Activated CD4-positive, alpha-beta T cell treated with anti-CD3 and anti-CD28 coated beads for 36 hours (primary cell): ENCODE measurements at places on chromosomes 7 and 10. TPM values are rescaled to one million over a fixed set of nuclear protein-coding genes. Genes with fewer than 3 reads are reported as not detected.
A peak's percentile ranks its signal among the peaks of the same experiment; 100 is the strongest.

DNA sequence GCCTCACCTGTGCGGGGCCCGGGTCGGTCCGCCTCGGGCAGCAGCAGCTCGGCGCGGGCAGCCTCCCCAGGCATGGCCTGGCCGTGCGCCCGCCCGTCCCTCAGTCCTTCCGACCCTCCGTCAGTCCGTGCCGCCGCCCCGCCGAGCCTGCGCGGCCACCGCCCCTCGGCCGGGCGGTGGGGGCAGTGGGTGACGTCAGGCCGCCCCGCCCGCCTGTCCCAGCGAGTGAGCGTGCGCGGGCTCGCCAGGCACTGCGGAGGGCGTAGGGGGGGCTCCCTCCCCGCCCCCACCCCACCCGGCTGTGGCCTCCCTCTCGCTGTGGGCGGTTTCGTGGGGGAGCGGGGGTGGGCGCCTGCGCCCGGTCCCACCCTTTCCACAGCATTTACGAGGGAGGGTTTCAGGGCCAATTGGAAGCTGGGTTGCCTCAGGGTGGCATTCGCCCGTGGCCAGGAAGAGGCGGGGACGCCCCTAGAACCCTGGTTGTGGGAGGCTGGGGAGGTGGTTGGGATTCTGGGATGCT, at the start of gene NACAD:
Gene NACAD, minus strand, starts transcription at position 149 of the 520 bp plus-strand sequence. Its CDS starts 75 bp downstream, at position 74.
- no peak for DNase-seq

The MYO1G gene
- total RNA-seq: 369 TPM

The ACTL6B gene
- not detected for total RNA-seq

GRCh38 chr10:91555455-91555854, 77.4 kb downstream of the PPP1R3C start:
- no peak for DNase-seq

The COL13A1 gene
- total RNA-seq: not detected

GRCh38 chr10:25226775-25227682, 52.2 kb downstream of the GPR158 start:
- DNase-seq: peak; percentile 48

- DNase-seq: no peak
Observed at GRCh38 chr10:63763744-63764143, 242.5 kb downstream of the REEP3 start.

The TAS2R5 gene
- total RNA-seq: 1.4 TPM

- DNase-seq: no peak
Observed at GRCh38 chr10:69657430-69657829, 27.4 kb downstream of the FAM241B start.

GRCh38 chr7:48084727-48085432, 4.2 kb upstream of the UPP1 start:
- peak; percentile 88 for DNase-seq

DNA sequence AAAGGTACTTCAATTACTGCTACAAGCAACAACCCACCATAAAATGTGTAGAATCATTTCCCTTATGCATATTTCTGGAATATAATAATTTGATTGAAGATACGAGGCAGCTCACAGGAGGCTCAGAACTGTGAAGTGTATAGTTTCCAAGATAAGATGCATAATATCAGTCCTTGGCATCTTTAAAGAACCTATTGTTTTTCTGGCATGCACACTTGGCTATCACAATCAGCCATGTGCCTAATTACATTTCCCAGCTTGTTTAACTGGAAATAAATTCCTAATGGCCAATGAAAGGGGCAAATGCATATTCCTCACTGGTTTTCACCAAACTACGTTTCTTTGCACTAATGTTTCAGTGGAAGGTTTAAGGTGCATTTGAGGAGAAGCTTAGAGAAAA, 83.4 kb upstream of the LRRC18 start:
- no peak for DNase-seq

DNA sequence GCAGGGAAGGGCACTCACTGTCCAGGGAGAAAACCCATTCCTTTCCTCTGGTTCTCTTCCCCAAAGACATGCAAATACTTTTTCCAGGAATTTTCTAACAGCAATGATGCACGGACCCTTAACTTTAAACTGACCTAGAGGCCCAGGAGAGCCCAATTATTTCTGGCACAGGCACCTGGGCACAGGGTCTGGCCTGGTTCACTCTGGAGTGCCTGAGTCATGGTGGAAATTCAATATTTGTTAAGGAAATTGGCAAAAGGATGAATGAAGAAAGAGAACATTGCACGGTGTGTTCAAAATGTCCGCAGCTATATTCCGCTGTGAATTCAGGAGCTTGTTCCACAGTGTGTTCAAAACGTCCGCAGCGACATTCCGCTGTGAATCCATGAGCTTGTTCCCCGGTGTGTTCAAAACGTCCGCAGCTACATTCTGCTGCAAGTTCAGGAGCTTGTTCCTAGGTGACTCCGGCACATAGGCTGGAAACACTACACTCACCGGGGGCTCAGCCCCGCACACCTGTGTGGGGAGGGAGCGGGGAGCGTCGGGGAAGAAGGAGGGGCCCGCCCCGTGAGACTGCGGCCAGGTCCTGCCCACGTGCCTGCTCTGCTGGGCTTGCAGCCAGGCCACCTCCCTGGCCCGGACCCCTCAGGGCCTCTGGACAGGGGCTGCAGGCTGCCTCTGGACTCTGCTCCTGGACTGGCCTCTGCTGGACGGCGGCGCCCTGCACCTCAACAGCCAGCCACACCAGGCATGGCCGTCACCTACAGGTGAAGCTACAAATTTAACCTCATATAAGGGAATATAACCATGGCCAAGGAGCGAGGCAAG, 72.0 kb upstream of the FAM20C start:
- no peak for DNase-seq

- DNase-seq: no peak
Observed at GRCh38 chr7:33853361-33854062, 51.8 kb upstream of the BMPER start.

DNA sequence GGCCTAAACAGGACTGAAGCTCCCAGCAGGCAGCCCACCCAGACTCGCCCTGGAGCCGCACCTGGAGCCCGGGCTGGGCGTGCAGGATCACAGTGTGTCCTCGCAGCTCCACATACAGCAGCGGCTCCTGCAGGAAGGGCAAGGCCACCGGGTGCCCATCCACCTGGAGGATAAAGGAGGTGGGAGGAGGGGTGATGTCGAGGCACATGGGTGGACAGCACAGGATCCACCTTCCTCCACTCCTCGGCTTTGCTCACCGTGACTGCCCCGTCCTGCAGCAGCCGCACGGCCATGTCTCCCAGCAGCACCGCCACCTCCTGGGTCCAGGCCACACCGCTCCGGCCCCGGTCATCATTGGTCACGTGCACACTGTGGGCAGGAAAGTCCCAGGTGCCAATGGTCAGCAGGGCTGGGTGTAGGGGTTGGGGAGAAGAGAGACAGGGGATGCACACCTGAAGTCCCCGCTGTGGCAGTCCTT, 16.8 kb downstream of the ATP6V1F start:
- no peak for DNase-seq

DNA sequence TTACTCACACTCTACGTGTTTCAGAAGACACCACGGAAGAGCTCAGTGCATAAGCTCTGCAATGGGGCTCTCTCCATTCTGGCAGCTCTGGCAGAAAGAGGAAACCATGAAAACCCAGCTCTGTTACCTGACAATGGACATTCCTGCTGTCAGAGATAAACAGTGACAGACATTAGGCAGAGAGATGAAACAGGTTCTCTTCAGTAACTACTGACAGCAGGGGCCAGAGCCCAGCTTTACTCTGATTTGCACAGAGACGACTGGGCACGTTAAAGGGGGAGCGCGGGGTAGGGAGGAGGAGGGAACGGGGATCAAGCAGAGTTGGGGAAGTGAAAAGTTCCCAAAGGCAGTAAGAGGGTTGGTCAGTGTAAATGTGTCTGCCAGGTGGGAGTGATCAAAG, 206.1 kb downstream of the RAMP3 start:
- no peak for DNase-seq

DNA sequence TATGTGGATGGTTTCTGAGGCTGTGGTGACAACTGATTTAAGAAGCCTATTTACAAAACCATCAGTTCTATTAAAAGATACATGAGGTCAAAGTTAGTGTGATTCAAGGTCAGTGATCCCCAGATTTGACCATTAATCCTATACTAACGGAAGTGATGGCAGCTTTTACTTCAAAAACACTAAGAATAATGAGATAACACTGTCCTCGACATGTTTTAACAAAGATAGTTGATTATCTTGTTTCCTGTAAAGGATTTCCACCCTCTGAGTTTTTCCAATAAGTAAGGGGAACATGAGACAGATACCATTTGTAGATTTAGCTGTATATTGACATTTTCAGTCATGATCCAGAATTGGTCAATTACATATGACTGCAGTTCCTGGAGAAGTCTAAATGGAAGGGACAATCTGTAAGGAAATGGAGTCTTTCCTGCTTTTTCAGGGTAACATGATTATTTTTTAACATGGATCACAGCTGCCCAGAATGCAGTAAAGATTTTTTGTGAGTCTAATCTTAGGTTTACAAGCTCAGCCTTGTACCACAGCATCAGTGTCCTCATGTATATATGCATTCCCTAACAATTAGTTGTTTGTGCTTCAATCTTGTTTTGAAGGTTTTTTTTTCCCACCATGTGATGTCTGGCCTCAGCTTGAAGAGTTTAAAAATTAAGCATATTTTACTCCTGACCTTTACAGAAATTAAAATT, 188.0 kb downstream of the PPP1R9A start:
- DNase-seq: no peak

The CD36 gene
- not detected for total RNA-seq

The C10orf62 gene
- total RNA-seq: not detected

The ANKRD2 gene
- total RNA-seq: not detected

The SPDYE16 gene
- 0.18 TPM for total RNA-seq

- DNase-seq: no peak
Observed at GRCh38 chr10:129033340-129033739, 433.7 kb upstream of the MGMT start.
